LoVo (cell line): ENCODE measurements at places on chromosomes 1 and 21.

GRCh38 chr1:159008744-159009188, 941 bp upstream of the IFI16 start:
- no peak for DNase-seq

GRCh38 chr1:21640653-21641052, 28.5 kb downstream of the RAP1GAP start:
- no peak for DNase-seq

DNA sequence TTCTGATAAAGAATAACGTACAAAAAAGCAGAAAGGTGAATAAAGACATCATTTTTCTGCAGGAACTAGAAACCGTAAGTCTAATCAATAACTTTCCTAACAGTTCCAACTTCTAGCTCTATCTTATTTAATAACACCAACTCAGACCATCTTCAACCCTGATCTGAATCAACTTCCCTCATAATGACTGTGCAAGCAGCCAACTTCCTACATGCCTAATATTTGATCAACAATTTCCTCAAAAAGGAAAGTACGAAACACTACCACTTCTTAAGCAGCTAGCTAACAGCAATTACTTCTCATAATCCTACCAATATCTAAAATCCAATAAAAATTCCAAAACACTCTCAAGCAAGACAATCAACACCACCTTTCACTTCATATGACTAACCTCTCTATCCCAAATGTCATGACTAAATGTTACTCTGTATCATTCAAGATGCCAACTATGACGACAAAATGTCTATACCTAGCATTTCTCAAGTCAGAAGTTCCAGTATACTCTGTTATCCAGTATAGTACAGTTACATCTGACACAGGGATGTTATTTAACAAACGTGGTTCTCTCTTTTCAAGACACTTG, 1.7 kb downstream of the COP1 start:
- DNase-seq, result no peak

GRCh38 chr1:75083223-75083622, 51.0 kb upstream of the LHX8 start:
- DNase-seq, result no peak

DNA sequence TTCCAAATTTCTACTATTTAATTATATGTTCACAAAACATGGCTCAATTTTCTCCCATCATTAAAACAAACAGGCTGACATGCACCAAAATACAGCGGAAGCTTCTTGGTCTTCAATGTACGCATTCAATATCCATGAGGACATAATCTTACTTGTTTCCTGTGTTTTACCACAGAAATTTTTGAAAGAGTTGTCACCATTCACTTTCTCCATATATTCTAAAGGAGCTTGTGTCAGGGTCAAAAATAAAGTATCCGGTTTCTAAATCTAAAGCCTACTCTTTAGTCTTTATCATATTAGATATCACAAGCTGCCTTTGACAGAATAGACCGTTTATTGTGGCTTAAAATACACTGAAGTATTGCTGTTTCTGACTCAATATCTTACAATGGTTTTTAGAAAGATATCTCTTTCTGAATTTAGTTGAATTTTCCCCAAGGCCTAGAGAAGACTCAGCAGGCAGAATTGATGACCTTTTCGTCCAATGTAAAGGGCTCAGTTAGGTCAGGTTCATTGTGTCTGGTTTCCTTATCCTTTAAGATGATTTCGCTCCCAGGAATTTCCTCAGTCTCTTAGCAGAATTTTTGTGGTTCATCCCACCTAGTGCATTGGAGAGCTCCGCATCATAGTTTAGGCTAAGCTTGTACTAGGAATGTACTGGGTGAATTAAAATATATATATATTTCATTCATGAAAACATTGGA, 717.2 kb downstream of the NCAM2 start:
- no peak for DNase-seq
